ENCODE measurements at places on chromosomes 13 and 19.

- DNase-seq: no peak
Measured at GRCh38 chr13:106499896-106500295, 35.6 kb downstream of the EFNB2 start.

DNA sequence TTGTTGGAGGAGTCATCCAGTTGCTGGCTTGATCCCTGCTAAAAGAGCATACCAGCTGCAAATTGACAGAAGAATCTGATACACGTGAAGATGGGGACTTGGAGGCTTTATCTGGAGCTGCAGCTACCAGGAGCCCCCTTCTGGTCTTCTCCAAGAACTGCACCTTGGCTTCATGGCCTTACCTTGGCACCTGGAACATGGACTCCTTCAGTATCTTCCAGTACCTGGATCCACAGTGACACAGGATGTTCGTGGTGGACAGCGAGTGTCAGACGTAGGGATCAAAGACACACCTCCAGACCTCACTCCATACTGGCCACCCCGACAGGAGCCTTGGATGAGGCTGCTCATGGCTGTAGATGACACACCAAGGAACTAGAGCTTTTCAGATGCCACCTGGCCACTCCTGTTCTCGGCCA lies 9.9 kb upstream of the ACSBG2 start:
- DNase-seq: peak; percentile 73

- DNase-seq: no peak
Measured at GRCh38 chr13:84455143-84455905, 573.0 kb upstream of the SLITRK1 start.

GRCh38 chr13:98508280-98508679 lies 68.6 kb downstream of the STK24 start:
- DNase-seq: no peak

DNA sequence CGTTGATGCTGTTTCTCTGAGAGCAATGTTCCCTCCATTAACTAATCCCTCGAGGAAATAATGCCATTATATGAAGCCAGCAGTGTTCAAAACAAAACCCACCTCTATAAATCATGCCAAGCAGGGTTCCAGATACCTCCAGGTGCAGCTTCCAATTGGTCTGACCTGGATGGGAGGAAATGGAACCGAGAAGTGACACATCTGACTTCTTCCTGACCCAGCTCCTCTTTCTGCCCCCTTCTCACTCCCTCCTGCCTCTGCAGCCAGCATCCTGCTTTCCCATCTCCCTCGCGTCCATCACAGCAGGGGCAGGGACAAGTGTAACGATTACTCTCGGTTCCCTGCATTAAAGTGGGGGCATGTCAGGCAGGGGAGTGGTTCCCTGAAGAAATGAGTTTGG lies 37.5 kb downstream of the HSPH1 start:
- DNase-seq: no peak

- no peak for DNase-seq
Measured at GRCh38 chr13:44768775-44769581, 192.8 kb upstream of the TSC22D1 start.

DNA sequence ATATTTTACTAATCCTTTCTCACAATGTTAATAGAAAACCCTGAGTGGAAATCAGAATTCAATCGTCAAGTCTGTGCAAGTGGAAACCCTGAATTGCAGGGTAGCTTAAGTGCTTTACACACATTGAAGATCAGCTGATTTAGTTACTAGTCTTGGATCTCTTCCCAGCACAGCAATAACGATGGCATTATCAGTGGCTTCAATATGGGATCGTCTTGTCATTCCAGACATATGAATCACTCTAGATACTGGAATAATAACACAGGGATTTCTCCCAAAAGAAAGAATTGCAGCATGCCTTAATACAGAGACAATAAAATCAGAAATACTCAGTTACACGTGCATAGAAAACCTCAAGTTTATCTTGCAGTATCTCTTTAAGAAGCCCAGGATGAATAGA lies 12.6 kb upstream of the METTL21C start:
- no peak for DNase-seq

GRCh38 chr19:29695765-29696564 lies 19.1 kb downstream of the C19orf12 start:
- DNase-seq: no peak

Measured in upper lobe of left lung (tissue), 6 donors.